ENCODE measurements at places on chromosomes 5 and 9. TPM values are rescaled to one million over a fixed set of nuclear protein-coding genes. Genes with fewer than 3 reads are reported as not detected.

The TAF11L5 gene
- not detected for total RNA-seq

The UBE2QL1 gene
- total RNA-seq, result not detected

The SCGB3A2 gene
- not detected for total RNA-seq

The PPP1R26 gene
- 2.0 TPM for total RNA-seq

The NUTM2F gene
- not detected for total RNA-seq

The RPS23 gene
- 3,205 TPM for total RNA-seq

The SAXO1 gene
- total RNA-seq, result 0.19 TPM

The BTF3 gene
- 588 TPM for total RNA-seq

The KCNN2 gene
- not detected for total RNA-seq

The TIMD4 gene
- total RNA-seq, result 3.6 TPM

The OR1J1 gene
- total RNA-seq, result not detected

The GDNF gene
- total RNA-seq, result not detected

The OXCT1 gene
- total RNA-seq, result 24.7 TPM

The SLC34A3 gene
- total RNA-seq, result not detected

The SLC36A2 gene
- total RNA-seq, result not detected

The RACK1 gene
- 2,437 TPM for total RNA-seq

The DMGDH gene
- total RNA-seq, result 1.2 TPM

The IL11RA gene
- total RNA-seq, result 212 TPM

The BHMT gene
- total RNA-seq, result 0.76 TPM

The CYLC2 gene
- total RNA-seq, result not detected

The IFNA8 gene
- not detected for total RNA-seq

The TAS2R1 gene
- total RNA-seq, result not detected

The IRX2 gene
- not detected for total RNA-seq

The ISL1 gene
- total RNA-seq, result not detected
